ENCODE measurements at places on chromosomes 1 and 21.

GRCh38 chr1:85366391-85367170 is 90.1 kb upstream of the BCL10 start:
- no peak for DNase-seq

- DNase-seq: no peak
Observed at GRCh38 chr1:229217716-229218115, 53.2 kb upstream of the RAB4A start.

- no peak for DNase-seq
Observed at GRCh38 chr21:32930673-32931072, 95.1 kb upstream of the OLIG2 start.

GRCh38 chr1:65045022-65045817 is 78.9 kb upstream of the JAK1 start:
- no peak for DNase-seq

Measured in activated CD8-positive, alpha-beta memory T cell treated with anti-CD3 and anti-CD28 coated beads, Interleukin-2, amount 50 U/mL, for 48 hours (primary cell).